Thymus (tissue), 14 donors: ENCODE measurements at places on chromosomes 7 and 10.

- DNase-seq, result no peak
Observed at GRCh38 chr7:135167365-135167917, 3.1 kb downstream of the CYREN start.

- no peak for DNase-seq
Observed at GRCh38 chr10:102152545-102152890, 329 bp downstream of the NOLC1 start.

DNA sequence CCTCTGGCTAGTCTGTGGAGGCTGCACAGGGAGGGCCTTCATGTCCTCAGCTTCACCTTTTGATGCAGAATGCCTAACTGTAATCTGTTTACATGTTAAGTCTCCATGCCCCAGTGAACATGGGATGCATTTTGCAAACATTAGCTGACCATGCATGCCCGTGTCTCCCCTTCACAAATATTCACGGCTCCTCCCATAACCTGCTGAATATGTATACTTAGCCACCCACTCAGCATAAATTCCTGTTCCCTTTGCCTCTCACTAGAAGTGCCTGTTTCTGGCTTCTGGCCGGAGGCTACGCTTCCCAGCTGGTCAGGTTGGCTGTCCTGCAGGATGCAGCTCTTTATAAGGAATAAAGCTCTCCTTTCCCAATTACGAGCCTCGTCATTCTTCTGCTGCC is 552.7 kb downstream of the DNAJB6 start:
- DNase-seq, result no peak

- DNase-seq, result peak; percentile 35
Observed at GRCh38 chr10:74634995-74635536, 191.3 kb upstream of the KAT6B start.

- DNase-seq, result no peak
Observed at GRCh38 chr10:5854131-5854475, 35.6 kb downstream of the ANKRD16 start.
